Activated CD4-positive, alpha-beta T cell treated with anti-CD3 and anti-CD28 coated beads, Interleukin-10, Interleukin-2, amounts not matched to agents 100 ng/mL and 50 ng/mL, durations not matched to agents 16 hours and 8 hours (primary cell): ENCODE measurements at places on chromosomes 16 and 17.

- DNase-seq: no peak
These were observed 79.8 kb downstream of the ARHGAP17 start for GRCh38 chr16:24935336-24935735.

DNA sequence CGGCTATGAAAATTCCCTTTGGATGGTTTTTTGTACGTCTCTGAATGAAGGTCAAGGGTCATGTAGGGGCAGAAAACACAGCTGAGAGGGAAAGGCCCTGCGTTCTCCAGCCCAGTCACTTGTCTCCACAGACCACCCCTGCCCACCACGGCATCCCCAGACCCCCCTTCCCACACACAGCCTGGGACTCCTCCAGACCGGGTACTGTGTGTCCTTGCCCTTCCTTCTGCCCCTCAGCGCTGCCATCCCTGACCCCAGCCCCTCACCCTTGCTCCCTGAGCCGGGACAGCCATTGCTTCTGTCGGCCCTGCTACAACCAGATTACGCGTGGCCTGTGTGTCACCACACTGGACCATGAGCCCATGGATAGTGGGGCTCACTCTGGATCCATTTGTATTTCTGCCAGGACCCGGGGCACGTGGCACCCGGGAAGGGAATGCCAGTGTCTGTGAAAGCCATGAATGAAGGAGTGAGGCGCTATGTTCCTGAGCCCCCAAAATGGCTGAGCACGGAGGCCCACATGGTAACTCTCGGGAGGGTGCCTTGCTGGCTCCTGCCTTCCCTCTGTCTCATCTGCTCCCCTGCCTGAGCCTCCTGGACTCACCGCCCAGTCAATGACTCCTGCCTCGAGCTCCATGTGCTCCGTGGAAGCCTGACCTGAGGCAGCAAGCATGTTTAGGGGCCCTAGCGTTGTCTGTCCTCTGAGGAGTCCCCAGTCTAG lies 139.1 kb upstream of the FOXF1 start:
- DNase-seq: no peak

GRCh38 chr16:57308041-57308440 lies 23.6 kb upstream of the PLLP start:
- DNase-seq: no peak

DNA sequence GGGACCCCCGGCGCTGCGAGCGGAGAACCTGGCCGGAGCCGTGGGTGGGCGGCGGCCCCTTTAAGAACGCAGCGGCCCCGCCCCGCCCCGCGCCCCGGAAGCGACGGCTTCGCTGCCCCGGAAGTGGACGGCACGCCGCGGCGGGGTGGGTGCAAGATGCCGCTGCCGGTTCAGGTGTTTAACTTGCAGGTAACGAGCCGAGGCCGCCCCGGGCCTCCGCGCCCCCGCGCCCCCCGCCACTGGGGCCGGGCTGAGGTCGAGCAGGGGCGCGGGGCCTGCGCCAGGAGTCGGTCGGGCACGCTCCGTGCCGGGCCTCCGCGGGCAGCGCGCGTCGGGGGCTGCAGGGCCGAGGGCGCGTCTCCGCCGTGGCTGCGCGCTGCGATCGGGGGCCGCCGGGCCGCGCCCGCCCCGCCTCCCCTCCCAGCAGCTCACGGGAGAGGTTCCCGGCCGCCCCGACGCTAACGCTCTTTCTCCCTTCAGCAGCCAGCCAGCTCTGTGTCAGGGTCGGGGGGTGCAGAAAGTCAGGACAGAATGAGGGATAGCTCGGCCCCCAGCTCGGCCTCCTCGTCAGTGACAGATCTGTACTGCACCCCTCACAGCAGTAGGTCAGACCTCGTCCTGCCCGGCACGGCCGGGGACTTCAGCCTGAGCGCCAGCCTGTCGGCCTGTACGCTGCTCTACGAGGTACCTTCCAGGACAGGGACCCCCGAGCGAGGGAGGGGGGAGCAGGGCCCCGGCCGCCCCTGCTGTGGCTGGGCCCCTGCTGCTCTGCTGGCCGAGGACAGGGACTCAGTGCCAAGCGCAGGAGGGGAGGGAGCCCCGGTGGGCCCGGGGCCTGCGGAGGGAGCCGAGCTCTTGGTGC lies at the start of the genes GPS1 and RFNG:
Gene GPS1, plus strand, starts transcription at position 123 of the 862 bp plus-strand sequence. Its CDS starts 34 bp downstream, at position 157.
Gene RFNG, minus strand, starts transcription at position 36 of the 862 bp plus-strand sequence. CDS start 45 bp downstream, outside the sequence.
- peak; percentile 83 for DNase-seq

DNA sequence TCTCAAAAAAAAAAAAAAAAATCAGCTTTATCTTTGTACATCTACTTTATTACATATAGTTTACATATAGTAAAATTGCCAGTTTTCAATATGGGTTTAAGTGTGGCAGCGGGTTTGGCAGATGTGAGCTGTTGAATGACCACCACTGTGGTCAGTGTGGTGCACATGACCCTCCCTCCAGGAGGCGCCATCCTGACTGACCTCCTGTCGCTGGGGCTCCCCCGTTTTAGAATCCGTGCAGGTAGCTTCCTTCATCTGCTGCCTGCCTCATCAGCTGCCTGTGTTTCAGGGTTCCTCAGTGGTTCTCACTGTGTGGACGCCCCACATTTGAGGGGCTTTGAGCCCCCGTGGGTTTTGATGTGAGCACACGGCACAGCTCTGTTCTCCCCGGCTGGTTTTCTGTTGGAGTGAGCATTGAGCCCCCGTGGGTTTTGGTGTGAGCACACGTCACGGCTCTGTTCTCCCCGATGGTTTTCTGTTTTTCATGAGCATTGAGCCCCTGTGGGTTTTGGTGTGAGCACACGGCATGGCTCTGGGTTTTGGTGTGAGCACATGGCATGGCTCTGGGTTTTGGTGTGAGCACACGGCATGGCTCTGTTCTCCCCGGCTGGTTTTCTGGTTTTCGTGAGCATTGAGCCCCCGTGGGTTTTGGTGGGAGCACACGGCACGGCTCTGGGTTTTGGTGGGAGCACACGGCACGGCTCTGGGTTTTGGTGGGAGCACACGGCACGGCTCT lies 57.9 kb upstream of the ZNF750 start:
- DNase-seq: no peak

DNA sequence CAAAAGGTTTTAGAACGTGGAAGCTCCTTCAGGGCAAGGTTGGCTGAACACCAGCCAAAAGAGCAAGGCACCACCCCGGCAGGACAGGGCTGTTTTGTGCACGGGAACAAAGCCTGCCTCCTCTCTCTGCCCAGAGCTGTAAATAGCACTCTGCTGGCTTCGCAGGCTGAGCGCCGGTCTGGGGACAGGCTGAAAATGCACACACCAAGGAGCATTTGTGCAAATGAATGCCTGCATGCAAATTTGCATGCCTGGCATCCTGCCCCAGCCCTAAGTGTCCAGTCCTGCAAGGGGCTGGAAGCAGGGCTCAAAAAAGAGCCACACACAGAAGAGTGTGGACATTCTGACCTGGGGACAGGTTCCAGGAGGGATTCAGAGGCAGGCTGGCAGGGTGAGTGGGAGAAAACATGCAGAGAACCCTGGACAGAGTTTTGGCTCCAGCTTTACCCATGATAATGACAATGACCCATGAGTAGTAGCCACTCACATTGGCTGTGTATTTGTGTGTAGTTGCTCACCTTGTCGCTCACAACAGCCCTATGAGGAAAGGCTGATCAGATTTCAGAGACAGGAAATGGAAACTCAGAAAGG lies 11.7 kb downstream of the ABAT start:
- no peak for DNase-seq

DNA sequence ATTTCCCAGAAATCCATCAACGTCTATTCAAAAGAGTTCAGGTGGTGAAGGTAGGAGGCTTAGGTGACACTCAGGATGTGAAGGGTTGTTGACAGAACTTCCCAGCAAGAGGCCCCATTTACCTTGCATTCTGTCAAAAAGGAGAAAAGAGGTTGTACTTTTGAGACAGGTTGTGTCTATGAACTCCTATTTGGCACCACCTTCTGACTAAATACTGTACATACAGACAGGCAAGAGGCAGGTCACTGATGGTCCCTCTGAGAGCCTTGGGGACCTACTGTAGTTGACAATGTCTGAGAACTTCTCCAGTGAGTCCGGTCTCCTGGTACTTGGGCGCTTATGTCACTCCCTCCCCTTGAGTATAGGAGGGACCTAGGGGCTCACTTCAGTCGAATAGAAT lies 479.3 kb upstream of the ZFHX3 start:
- no peak for DNase-seq

DNA sequence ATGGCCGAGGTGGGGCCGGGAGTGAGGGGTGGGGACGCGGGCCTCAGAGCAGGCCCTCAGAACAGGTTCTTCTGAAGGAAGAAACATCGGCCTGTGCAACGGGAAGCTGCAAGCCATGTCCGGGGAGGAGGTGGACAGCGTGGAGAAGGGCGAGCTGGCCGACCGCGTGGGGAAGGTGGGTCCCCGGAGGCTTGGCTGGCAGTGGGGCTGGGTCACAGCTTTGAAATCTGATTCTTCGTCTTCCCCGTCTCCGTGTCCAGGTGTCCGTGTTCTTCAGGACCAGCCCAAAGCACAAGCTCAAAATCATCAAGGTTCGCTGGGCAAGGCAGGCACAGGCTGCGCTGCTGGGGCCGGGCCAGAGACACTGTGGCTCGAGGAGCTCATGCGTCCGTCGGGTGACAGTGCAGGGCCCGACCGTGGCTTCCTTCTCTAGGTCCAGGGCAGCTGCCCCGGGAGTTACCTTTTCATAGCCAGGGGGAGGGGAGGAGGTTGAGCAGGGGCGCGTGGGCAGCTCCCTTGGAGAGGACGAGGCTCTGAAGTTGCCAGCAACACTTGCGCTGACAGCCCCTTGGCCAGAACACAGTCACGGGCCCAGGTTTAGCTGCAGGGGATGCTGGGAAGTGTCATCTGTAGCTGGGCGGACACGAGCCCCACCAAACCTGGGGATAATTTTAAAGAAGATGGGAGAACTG lies 51.3 kb downstream of the MEAK7 start:
- no peak for DNase-seq
